ENCODE measurements at places on chromosomes 13 and 19. TPM values are rescaled to one million over a fixed set of nuclear protein-coding genes. Genes with fewer than 3 reads are reported as not detected.

FGF14 gene
- polyA plus RNA-seq, result not detected

GRIK5 gene
- not detected for polyA plus RNA-seq

EDNRB gene
- polyA plus RNA-seq, result not detected

IRGC gene
- polyA plus RNA-seq, result 0.13 TPM

DNA sequence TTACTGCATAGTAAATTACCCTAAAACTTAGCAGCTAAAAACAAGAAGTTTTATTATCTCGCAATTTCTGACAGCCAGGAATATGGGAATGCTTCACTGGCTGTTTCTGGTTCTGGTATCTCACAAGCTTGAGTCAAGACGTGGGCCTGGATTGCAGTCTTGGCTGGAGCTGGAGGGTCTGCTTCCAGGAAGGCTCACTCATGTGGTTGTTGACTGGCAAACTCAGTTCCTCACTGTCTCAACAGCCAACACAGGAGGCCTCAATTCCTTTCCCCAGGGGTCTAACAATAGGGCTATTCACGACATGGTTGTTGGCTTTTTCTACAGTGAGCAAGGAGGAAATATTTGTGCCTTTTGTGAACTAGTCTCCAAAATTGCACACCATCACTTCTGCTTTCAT lies 146.3 kb downstream of the GPC5 start:
- no peak for DNase-seq

- DNase-seq, result no peak
Observed at GRCh38 chr13:20080377-20081164, 80.3 kb downstream of the GJA3 start.

- DNase-seq, result no peak
Observed at GRCh38 chr19:40510526-40511115, 43.8 kb downstream of the SPTBN4 start.

GRCh38 chr19:49361438-49362047 lies 673 bp downstream of the TEAD2 start:
- DNase-seq, result no peak

DNA sequence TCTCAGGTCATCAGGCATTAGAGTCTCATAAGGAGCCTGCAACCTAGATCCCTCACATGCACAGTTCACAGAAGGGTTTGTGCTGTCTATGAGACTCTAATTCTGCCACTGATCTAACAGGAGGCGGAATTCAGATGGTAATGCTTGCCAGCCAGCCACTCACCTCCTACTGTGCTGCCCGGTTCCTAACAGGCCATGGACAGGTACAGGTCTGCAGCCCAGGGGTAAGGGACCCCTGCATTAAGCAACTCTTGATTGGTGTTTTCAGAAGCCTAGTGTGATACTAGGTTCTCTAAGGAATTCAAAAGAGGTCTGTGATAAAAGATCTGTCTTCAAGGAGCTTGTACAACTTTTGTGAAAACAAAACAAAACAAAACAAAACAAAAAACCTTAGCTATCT lies 31.1 kb downstream of the CAB39L start:
- no peak for DNase-seq
